Muscle of arm (tissue), 14 donors: ENCODE measurements at places on chromosomes 7 and 10. TPM values are rescaled to one million over a fixed set of nuclear protein-coding genes. Genes with fewer than 3 reads are reported as not detected.

LRRC27 gene
- 9.7 TPM for polyA plus RNA-seq

TDRD1 gene
- 0.11 TPM for polyA plus RNA-seq

CHN2 gene
- polyA plus RNA-seq: 17.7 TPM

DNA sequence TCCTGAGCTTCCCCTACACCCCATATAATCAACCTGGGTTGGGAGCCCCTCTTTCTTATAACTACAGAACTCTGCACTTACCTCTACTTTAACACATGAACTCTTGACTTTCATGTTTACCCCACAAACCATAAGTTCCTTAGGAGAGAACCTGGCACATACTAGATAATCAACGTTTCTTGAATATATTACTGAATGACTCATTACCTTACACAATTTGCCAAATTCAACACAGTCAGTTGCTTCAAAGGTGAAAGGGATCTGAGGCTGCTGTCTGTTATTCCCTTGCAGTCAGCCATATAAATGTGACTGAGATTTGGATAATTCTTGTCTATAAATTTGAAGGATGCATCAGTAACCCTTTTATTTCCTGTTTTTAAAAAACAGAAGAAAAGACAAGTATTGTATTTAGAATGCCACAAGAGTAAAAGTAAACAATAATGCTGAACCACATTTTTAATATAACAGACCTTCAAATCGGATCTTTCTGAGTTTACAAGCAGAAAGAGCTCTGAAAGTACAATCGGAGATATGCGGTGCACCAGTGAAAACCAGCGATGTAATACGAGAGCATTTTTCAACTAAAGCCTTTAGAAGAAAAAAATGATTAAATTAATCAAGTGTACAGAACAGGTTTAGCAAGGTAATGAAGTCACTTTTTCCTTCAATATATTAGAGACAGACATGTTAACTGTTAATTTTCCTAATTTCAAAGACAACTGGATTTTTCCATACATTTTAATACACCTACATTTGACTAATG lies 29.5 kb upstream of the LRRC17 start:
- DNase-seq: no peak

LOXL4 gene
- 13.4 TPM for polyA plus RNA-seq

DNA sequence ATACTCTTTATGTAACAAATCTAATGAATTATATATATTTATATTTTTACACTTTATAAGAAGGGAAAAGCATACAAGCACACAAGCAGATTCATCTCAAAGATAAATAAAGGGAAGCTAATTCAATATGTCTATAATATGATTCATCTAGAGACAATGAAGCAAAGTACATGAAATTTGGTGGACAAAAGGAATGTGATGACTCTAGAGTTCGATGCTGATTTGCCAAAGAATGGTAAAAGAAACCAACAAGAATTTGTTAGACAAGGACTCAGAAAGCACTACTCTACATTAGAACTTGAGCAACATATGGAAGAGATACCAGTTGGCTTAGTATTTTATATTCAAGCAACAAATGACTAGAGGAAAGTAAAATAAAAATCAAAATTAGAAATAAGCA lies 536.5 kb upstream of the TEX47 start:
- no peak for DNase-seq

KLLN gene
- polyA plus RNA-seq: 0.31 TPM

DNA sequence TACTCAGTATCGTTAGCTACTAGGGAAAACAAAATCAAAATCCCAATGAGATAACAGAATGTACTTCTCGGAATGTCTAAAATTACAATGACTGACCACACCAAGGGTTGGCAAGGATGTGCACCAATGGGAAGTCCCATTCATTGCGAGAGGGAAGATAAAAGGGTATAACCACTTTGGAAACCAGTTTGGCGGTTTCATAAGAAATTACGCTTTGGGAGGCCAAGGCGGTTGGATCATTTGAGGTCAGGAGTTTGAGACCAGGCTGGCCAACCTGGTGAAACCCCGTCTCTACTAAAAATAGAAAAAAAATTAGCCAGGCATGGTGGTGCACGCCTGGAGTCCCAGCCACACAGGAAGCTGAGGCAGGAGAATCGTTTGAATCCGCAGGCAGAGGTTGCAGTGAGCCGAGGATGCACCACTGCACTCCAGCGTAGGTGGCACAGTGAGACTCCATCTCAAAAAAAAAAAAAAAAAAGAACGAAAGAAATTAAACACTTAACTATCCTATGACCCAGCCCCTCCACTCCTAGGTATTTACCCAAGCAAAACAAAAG lies 7.6 kb downstream of the HACD1 start:
- no peak for DNase-seq

- no peak for DNase-seq
These were observed 75.4 kb downstream of the FGFR2 start for GRCh38 chr10:121522831-121523230.

- DNase-seq: no peak
These were observed 267.9 kb upstream of the LRGUK start for GRCh38 chr7:133859231-133859630.

- DNase-seq: no peak
These were observed 26.3 kb upstream of the FAM13C start for GRCh38 chr10:59388671-59388976.

- no peak for DNase-seq
These were observed 126.4 kb upstream of the ZNF746 start for GRCh38 chr7:149624006-149624405.

GRCh38 chr7:129831424-129832058 lies 121.2 kb downstream of the UBE2H start:
- DNase-seq: no peak

DNA sequence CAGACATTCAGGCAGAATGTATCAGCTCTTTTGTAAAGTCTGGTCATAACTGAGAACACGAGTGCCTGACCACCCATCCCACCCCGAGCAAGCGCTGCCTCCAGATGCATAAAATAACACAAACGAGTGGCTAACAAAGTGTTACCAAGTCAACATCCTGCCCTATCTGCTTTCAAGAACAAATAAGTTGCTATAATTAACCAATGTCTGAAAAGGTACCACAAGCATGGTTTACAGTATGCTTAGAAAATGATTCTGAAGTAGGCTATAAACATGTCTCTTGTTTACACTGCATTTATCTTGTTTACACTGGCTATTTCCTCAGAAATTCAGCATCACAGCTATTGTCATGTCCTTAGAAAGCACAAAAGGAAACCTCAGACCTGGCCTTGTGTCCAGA lies 49.5 kb downstream of the PIK3AP1 start:
- no peak for DNase-seq

DNA sequence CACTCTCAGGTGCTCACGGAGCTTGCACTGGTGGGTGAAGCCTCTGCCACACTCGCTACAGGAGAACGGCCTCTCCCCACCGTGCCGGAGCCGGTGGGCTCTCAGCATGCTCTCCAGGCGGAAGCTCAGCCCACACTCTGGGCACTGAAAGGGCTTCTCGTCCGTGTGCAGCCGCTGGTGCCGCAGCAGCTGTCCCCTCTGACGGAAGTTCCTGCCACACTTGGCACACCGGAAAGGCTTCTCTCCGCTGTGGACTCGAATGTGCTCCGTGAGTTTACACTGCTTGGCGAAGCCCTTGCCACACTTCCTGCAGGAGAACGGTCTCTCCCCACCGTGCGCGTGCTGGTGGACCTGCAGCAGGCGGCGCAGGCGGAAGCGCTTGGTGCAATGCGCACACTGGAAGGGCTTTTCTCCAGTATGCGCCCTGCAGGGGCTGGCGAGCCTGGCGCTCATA lies 19.3 kb downstream of the ZNF786 start:
- no peak for DNase-seq

UCMA gene
- polyA plus RNA-seq: 1.1 TPM

ANXA8 gene
- not detected for polyA plus RNA-seq

- DNase-seq: peak; percentile 24
These were observed at the start of gene AOAH for GRCh38 chr7:36723951-36724664. Gene AOAH, minus strand, starts transcription at chr7:36724494. Its CDS starts 346 bp downstream, at chr7:36724148.

- no peak for DNase-seq
These were observed 142.4 kb downstream of the ADCY1 start for GRCh38 chr7:45716380-45717203.

- no peak for DNase-seq
These were observed 307.4 kb upstream of the SEMA3C start for GRCh38 chr7:81226234-81226633.
